Activated CD4-positive, alpha-beta T cell treated with anti-CD3 and anti-CD28 coated beads, Interleukin-2, Interleukin-6, amounts not matched to agents 100 ng/mL and 50 ng/mL, durations not matched to agents 16 hours and 8 hours (primary cell): ENCODE measurements at places on chromosomes 7 and 10.

- DNase-seq = peak; percentile 24
Observed at GRCh38 chr10:70672165-70673042, at the start of gene ADAMTS14. Gene ADAMTS14 (plus strand): TSS chr10:70672506. CDS start chr10:70672803, 297 bp downstream.

DNA sequence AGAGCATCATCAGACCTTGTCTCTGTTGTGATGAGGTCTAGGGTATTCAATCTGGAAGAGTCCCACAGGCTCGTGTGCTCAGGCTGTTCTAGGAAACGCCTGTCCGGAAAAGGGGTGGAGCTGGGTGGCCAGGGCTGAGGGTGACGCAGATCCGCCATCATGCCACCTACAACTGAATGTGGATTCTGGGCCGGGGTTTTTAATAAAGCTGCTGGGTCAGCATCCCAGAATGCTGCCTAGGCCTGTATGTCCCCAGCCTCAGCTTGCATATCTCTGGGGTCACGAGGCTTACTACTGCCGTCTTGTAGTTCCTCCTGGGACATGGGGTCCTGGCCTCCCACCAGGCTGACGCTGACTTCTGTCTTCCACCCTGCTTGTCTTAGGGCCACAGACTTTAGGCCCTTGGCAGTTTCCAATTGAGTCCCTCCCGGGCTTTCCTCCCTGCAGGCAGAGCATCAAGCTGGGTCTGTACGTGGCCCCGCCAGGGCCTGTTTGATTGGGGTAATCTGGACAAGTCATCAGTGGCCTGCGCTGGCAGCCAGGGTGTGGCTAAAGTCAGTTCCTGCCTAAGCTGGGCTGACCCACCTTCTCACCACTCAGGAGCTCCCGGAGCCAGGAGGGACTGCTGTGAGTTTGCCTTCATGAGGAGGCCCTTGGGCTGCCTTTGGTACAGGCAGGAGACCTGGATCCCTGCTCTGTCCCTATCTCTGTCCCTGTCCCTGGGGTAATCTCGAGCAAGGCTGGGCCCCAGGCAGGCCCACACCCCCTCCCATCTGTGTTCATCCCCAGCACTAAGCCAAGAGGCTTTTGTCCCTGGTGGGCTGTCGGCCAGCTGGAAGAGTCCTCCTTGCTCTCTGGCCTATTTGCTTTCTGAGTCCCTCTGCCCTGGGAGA is 79.9 kb downstream of the ZMIZ1 start:
- no peak for DNase-seq

- no peak for DNase-seq
Observed at GRCh38 chr7:27122077-27122910, 8.3 kb downstream of the HOXA4 start.

- DNase-seq = no peak
Observed at GRCh38 chr7:102892631-102893278, 20.0 kb upstream of the LRRC17 start.

DNA sequence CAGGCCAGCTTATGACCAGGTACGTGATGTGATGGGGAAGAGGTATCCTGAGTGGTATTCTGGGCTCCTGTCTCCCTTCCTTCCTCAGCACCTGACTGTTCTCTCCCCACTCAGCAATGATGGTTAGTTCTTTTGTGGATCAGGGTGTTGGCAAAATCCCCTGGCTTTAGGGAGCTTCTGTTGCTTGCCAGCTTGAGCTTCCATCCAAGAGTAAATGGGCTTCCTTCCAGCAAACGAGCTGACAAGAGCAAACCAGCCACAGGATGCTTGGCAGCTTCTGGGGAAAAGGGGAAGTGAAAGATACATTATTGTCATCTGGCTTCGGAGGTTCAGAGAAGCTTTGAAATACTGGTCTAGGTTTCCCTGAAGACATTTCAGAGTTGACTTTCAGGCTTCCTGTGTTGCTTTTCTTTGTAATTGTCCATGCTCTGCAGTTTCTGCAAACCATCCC is 5.2 kb downstream of the DUSP5 start:
- peak; percentile 73 for DNase-seq

GRCh38 chr7:102991540-102992214 is 78.9 kb downstream of the LRRC17 start:
- DNase-seq = peak; percentile 27

DNA sequence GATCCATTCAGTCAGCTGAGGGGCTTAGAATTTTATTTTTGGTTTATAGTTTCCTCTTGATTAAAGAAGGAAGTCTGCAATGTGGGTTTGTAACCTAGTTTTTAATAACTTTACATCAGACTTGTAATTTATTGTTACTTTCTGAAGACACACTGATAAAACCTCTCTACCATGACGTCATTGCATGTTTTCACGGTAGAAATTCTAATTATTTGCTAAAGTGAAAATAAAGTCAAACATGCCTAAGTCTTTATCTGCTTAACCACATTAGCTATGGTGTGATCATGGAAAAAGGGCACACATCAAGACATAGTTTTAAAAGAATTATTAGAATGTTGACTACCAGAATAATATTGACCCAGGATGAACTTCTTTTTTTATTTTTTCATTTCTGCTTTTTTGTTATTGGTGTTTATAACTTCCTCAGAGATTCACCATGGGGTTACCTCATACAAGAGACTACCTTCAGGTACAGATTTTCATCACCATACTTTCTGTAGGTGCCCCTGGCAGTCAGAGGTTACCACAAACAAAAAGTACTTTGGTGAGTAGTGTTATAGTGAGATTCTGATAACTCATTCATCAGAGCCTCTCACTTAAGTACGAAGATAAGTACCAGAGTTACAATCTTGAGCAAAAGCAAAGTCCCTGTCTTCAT is 7.0 kb upstream of the PANK1 start:
- DNase-seq = no peak

DNA sequence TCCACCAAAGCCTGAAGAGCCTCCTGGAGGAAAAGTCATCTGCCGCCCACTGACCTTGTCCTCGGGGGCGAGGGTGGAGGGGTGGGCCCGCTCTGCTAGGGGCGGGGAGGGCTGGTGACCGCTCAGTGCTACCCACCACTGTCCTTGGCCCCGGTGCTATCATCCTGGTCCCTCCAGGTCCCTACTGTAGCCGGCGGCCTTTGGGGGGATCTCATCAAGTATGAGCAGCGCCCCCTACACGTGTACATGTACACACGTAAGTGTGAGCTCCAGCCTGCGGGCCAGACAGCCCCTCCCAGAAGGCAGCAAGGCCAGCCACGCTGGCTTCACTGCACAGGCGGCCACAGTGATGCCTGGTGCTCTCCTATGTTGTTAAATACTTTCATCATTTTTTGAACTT is 19.6 kb downstream of the TTYH3 start:
- DNase-seq = no peak

DNA sequence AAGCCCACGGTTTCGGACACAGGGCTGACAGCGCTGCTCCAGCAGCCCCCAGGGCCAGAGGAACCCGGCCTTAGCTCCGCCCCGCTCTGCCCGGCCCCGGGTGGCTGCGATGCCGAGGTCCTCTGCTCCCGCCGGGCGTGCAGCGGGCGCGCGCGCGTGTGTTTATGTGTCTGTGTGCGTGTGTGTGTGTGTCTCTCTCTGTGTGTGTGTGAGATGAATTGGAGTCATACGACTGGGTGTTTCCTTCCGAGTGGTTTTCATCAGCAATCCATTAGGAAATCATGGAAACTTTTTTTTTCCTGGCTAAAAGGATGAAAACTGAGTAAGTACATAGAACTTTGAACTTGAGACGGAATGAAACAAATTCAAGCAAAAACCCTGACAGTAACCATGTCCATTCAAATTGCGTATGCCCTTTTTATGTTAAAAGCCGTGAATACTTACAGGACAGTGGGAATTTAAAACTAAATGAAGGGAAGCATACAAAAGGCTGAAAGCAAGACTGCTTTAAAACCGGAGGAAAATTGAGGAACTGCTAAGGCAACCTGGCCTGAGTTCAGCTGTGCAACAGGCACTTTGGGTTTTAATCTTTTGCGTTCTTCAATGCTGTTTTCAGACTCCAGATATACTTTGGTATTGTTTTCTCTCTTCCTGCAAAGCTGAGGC is at the start of gene CPED1:
Gene CPED1 (plus strand): TSS at position 121 of the 666 bp plus-strand sequence. CDS start 911 bp downstream, outside the sequence.
- peak; percentile 35 for DNase-seq

DNA sequence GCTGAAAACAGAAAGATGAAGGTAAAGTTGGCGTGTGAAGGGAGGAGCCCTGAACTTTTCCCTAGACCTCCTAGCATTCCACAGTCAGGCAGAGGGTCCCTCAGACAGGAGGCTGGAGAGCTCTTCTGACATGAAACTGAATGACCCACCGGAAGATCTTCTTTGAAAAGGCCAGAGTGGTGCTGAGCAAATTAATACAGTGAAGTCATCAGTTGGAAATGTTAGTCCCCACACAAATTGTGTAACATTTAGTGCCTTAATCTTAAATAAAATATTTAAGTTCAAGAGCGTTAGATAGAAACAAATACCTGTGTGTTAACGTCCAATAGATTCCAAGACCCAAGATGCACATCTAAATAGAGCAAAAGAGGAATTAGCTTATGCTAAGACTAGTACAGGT is 49.0 kb upstream of the WNT16 start:
- no peak for DNase-seq

DNA sequence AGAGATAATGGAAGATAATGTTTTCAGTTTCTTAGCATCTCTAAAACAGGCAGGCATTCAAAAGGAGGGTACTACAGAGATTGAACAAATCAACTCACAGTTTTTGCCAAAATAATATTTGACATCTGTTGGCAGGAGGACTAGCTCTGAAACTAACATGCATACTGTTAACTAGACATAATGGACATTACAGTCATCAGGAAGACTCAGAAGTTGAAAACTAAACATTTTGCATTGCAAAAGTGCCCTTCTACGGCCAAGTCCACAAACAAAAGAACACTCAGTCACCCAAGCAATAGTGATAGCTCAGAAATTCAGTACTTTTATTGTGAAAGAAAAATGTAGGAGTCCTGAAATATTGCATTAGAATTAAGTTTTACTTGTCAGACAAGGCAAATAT is 399.0 kb downstream of the HGF start:
- DNase-seq = no peak

GRCh38 chr10:108561649-108562048 is 1361.7 kb downstream of the XPNPEP1 start:
- DNase-seq = no peak

GRCh38 chr7:50331564-50332208 is 27.2 kb downstream of the IKZF1 start:
- peak; percentile 79 for DNase-seq

DNA sequence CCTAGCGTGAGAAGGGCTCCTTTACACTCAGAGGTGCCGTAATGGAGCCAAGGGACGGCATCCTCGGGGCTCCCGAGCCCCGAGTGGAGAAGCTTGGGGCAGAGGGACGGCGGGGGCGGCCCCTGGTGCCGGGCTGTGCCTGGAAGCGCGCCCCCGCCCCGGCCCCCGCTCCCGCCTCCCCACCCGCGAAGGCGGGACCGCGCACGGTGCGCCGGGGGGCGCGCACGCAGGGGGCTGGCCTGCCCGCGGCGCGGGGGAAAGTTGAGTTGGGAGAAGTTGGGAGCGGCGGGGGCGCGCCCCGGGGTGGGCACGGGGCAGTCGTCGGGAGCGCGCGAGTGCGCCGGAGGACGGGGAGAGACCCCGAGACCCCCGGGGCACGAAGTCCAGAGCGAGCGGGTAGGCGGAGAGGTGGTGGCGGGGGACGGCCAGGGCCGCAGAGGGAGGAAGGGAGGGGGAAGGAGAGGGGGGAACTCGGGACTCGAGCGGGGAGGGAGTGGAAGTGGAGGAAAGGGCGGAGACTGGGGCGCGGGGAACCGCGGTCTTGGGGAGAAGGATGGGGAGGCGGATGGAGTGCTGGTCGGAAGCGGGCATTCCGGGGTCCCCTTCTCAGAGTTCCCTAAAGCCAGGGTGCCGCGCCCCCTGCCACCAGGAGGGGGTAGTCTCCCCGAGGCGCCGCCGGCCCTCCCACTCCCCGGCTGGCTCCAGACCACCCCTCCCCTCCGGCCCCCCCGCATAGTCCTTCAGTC is at the start of gene SLC4A2:
Gene SLC4A2 (plus strand): TSS at position 223 of the 746 bp plus-strand sequence. CDS start 2,399 bp downstream, outside the sequence.
- peak; percentile 86 for DNase-seq

DNA sequence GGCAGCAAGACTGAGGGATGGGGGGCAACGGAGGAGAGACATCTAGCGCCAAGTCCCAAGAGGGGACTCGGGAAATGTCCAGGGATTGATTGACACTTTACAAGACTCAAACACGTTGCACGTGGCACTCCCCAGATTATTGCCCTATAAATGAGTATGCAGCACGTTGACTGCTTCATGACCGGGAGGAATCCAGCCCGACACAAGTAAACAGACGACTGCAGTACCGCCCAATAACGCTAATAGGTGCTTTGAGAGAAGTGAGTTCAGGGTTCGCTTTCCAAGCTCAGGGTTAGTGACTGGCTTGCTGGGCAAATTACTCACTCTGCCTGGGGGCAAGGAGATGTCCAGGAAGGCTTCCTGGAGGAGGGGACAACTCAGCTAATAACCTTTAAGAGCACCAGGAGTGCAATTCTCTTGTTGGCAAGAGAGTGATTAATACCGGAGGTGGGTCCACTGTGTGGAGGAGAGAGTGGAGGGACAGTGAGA is 73.3 kb upstream of the MYL10 start:
- no peak for DNase-seq

- DNase-seq = peak; percentile 22
Observed at GRCh38 chr7:44064791-44065430, 456 bp downstream of the PGAM2 start.

GRCh38 chr10:97547962-97548361 is 24.6 kb upstream of the ANKRD2 start:
- no peak for DNase-seq

DNA sequence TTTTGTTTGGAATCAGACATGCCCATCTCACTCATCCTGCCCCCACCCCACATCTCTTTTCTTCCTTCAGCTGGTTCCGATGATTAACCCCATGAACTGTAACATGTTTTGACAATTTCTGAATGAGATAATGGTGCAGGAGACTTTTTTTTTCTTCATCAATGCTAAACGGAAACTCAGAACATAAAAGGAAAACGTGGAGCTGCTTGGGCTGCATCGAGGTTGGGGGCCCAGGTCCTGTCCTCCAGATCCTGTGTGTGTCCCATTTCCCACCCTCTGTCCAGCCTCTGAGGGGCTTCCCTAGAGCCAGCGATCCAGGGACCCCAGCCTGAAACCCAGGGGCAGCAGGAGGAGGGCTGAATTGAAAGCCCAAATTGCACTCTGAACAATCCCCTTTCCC is 263.8 kb upstream of the GRB10 start:
- no peak for DNase-seq

DNA sequence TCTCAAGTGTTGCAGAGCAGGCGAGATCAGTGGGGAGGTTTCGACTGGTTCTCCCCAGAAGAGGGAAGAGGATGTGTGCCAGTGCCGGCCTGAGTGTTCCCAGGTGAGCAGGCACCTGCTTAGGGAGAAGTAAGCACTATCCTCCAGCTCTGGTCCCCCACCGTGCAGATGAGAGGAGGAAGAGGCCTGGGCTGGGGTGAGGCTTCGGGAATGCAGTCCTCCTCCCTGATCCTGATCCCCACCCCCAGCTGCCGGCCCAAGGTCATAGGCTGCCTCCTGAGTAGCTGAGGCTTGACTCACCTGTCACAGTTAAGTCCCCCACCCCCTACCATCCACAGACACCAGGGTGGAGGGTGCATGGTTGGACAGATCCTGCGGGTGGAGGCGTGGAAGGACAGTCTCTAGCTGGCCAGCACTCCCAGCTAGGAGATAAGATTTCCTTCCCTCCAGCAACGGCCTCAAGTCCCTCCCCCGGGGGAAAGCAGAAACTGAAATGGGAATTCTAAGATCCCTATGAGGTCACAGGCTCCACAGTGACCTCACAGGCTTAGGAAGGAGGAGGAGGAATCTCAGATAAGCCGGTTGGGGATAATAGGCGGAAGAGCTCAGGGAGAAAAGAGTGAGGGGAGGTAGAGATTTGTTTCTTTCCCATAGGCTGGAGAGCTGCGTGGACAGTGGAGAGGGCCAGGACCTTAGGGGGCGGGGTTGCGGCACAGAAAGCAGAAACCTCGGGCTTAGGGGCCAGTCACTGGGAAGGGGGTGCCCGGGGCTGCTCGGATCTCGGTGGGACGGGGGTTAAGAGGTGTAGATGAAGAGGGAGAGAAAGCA is 1.0 kb downstream of the LRCH4 start:
- no peak for DNase-seq
